IMR-90 (cell line): ENCODE measurements at places on chromosomes 2 and 18.
A peak's percentile ranks its signal among the peaks of the same experiment; 100 is the strongest.

DNA sequence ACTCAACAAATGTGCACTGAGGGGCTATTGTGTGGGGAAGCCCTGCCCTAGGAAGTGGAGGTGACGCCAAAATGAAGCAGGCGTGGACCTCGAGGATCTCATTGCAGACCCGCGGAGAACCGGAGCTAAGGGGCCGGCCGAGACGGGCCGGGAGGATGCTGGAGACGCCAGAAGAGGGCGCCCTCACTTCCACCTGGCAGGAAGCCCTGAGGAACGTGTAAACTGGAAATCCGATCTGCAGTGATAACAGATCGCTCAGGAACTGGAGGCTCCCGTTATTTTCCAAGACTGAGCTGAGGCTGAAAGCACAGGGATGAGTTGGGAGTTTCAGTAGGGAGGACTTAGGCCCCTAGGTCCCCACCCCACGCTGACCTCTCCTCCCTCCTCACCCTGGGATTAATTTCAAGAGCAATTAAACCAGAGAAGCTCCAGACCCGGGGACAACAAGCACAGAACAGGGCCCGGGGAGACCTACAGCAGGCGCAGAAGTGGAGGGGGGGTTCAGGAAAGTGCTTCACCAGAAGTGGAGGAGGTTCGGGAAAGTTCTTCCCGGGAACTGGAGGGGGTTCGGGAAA is 7.7 kb upstream of the COL6A3 start:
- DNase-seq, result peak; percentile 90

DNA sequence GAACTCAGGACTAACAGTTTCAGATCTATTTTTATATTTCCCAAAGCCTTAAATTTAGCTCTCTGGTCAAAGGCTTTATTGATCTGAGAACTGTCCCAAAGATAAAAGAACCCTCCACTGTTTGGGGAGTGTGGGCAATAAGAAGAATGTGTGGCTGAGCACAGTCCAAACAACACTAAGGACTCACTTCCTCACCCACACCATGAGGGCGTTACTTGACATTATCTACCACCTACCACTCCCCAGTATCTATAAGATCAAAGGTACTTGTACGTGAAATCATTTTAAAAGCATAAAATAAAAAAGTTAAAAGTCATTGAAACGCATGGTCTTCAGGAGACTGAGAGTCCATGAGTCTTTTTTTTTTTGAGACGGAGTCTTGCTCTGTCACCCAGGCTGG is 54.6 kb upstream of the NFU1 start:
- DNase-seq, result no peak

DNA sequence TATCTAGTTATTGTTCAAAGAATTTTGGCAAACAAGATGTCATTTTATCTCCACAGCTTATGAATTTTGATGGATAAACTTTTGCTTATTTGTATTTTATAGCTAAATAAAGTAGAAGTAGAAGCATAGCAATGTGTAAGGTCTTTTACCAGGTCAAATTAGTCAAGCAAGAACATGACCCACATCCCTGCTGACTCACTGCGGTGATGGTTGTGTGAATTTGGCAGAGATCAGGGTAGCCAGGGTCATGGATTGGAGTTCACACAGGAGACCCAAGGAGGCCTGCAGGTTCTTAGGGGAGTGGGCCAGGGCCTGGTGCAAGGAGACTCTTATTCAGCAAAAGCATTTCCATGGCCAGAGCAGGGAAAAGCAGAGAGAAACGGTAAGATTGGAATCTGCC is 18.7 kb downstream of the SP140 start:
- DNase-seq, result no peak

DNA sequence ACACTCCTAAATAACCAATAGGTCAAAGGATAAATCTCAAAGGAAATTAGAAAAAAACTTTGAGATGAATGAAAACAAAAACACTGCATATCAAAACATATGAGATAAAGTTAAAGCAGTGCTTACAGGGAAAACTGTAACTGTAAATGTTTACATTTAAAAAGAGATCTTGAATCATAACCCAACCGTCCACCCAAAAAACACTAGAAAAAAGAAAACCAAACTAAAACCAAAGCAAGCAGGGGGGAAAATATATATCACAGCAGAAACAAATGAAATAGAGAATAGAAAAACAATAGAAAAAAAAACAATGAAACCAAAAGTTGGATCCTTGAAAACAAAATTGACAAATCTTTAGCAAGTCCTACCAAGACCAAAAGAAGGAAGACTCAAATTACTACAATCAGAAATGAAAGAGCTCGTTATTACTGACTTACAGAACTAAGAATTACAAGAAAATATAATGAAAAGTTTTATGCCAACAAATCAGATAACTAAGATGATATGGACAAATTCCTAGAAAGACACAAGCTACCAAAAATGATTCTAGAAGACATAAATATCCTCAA is 65.6 kb downstream of the TLK1 start:
- DNase-seq, result no peak

DNA sequence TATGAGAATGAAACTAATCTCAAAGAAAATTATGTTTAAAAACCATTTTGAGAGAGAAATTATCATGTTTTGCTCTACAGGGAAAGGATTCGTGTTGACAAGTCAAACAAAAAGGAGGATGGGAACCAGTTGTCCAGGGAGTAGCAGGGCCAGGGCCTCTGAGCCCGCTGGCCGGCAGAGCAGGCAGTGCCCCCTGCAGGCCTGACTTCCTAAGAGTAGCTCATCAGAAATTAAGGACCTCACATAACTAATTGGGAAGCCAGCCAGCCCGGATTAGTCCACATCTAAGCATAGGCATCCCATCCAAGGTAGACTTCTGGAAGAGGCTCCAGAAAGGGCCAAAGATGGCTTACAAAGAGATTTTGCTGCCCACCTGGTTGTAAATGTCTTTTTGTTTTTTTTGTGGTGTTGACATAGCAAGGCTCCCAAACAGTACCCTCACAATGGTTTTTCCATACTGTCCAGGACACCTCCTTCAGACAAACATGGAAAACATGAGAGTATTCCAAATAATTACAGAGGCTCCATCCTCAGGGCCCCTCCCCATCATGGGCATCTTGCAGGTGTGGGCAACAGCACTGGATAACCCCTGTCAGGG is 241.2 kb upstream of the TANK start:
- peak; percentile 44 for DNase-seq

DNA sequence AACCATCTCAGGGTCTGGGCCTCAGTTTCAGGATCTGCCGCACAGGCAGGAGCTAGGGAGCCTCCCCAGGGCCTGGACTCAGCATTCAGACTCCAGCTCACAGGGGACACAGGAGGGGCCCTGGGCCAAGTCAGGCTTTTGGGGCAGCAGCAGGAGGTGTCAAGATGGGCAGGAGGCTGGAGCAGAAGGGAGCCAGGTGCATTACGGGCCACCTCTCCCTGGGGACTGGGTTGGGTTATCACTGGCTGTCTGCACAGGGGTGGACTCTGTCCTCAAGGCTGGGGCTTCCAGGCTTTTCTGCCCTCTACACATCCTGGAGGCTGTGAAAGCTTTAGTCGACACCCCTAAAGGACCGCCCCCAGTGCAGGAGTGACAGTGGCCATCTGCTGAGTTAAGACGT is 20.0 kb downstream of the AQP12A start:
- no peak for DNase-seq

GRCh38 chr2:10462178-10463083 is 14.3 kb upstream of the ODC1 start:
- DNase-seq, result no peak

GRCh38 chr2:11465110-11465484 is 864 bp downstream of the E2F6 start:
- DNase-seq, result no peak

DNA sequence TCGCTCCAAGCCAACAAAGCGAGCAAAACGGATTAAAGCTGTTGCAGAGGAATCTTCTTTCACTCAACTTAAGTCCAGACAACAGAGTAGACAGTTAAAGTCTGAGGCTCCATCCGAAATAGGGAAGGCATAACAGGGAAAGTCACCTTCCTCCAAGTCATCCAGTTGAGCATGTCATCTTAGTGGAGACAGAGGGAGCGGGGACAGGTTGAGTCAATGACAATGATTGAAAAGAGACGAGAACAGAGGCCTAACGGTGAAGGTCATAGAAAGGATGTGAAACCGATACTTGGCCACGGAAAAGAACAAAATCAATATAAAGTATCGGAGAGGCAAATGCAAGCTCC is 455 bp downstream of the C18orf32 start:
- DNase-seq, result no peak

GRCh38 chr2:217218269-217219163 is 358.7 kb upstream of the TNP1 start:
- DNase-seq, result peak; percentile 87

DNA sequence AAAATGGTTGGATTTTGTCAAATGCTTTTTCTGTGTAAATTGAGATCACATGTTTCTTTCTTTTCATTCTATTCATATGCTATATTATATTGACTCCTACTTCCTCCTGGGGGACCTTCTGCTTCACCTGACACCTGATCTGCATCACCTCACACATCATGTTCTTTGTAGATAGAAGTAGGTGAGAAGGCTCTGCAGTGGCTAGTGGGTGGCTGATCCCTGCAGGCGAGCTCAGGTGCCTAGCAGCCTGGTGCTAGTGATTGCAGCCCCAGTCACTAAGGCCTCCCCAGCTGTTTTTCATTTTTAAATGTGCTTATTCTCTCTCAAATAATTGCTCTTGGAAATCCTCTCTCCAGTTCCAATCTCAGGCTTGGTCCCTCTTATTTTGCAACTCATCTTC is 33.6 kb downstream of the MC4R start:
- no peak for DNase-seq

GRCh38 chr2:230658877-230659652 is 53.6 kb upstream of the CAB39 start:
- DNase-seq, result no peak

DNA sequence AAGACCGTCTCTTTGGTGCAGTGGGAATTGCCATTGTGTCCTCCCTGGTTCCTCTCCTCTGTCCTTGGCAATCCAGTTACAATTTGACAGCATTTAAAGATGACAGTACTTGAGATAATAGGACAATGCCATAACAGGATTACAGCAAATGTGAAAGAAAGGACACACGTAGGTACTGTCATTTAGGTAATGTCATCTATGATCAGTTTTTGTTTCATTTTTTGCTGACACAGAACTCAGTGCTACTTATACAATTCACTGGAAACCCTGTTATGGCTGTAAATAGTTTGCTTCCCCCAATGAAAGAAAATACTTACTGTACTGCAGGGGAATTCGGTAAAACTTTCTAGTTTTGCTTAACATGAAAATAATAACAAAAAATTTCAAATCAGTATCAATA is 65.2 kb downstream of the BCL11A start:
- no peak for DNase-seq

GRCh38 chr2:42977270-42978174 is 185.1 kb upstream of the HAAO start:
- no peak for DNase-seq

- peak; percentile 56 for DNase-seq
These were observed 31.5 kb downstream of the FBXO48 start for GRCh38 chr2:68435615-68436014.

GRCh38 chr18:23069481-23069880 is 65.8 kb upstream of the CABLES1 start:
- no peak for DNase-seq

- DNase-seq, result peak; percentile 61
These were observed 121.0 kb upstream of the XPO1 start for GRCh38 chr2:61658841-61659780.

DNA sequence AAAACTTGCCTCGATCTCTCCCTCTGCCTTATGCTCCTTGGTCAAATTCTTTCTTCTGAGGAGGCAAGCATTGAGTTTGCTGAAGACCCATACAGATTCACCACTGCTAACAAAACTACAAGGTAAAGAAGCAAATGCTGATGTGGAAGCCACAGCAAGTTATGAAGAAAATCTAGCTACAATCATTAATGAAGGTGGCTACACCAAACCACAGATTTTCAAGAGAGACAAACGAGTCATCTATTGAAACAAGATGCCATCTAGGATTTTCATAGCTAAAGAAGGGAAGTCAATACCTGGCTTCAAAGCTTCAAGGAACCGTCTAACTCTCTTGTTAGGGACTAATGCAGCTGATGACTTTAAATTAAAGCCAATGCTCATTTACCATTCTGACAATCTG is 203.2 kb downstream of the METTL4 start:
- DNase-seq, result no peak

- peak; percentile 37 for DNase-seq
These were observed 7.7 kb downstream of the SP3 start for GRCh38 chr2:173957517-173957916.

DNA sequence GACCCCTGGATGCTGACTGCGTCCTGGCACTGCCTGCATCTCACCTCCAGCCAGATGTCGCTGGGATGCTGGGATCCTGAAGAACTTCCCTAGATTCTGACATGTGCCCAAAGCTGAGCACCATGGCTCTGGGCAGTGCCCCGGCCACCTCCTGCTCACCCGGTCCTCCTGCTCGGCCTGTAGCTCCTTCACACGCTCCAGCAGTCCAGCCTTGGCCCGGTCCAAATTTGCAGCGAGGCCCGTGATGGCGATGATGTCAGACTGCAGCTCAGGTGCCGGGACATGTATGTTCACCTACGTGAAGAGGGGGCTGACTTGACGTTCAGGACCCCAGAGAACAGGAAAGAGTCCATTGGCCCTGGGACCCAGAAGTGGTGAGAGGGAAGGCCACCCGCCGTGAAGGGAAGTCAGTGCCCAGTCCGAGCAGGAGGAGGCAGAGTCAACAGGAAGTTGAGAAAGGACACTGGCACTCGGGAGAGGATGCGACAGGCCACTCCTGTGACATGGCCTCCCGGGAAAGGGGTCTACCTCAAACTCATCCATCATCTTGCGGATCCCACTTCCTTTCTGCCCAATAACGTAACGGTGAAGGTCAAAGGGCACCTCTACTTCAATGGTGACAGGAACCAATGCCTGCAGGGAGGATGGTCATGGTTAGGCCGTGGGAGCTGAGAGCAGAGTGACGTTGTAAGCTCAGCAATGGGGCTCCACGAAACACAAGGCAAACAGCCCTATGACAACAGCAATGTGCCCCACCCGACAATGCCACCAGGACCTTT is 46.7 kb downstream of the ANO7 start:
- no peak for DNase-seq

- DNase-seq, result peak; percentile 49
These were observed 82.1 kb downstream of the TNP1 start for GRCh38 chr2:216777637-216778273.

DNA sequence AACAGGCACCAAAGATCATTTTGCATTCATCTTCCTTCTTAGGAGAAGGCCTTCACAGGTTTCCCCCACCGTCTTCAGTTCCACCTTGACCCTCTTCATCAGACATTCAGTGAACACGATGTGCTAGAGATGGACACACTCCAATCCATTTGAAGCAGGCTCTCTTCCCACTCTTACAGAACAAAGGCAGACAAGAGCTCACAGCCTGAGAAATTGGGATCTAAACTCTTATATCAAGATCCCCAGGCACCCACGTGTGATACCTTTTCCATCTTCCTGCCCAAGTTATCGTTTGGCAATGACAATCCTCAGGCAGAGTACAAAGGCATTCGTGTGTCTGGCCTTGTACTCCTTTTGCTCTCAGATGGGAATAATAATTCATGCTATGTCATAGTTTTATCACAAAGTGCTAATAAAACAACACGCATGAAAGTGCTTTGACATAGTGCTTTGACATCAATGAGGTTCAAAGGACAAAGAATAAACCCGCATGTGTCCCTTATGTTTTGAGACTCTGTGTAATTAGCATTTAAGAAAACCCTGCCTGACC is 369.3 kb upstream of the KLHL29 start:
- no peak for DNase-seq
